ENCODE measurements at places on chromosomes 16 and 17.

DNA sequence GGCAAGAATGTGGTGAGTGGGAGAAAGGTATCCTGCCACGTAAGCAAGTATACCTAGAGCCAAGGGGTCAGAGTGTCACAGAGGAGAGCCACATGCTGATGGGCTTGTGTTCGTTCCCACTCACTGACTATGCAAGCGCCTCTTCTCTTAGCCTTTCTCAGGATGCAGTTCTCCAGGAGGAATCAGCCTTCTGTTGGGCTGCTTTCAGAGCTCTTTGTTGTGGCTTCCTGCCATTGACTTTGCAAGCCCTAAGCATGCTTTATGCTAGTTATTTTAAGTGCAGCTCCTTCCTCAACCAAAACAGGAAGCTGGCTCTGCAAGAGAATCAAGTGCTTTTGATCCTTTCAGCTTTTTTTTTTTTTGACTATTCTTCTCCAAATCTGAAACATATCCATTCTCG is 66.6 kb downstream of the SIAH1 start:
- no peak for DNase-seq

DNA sequence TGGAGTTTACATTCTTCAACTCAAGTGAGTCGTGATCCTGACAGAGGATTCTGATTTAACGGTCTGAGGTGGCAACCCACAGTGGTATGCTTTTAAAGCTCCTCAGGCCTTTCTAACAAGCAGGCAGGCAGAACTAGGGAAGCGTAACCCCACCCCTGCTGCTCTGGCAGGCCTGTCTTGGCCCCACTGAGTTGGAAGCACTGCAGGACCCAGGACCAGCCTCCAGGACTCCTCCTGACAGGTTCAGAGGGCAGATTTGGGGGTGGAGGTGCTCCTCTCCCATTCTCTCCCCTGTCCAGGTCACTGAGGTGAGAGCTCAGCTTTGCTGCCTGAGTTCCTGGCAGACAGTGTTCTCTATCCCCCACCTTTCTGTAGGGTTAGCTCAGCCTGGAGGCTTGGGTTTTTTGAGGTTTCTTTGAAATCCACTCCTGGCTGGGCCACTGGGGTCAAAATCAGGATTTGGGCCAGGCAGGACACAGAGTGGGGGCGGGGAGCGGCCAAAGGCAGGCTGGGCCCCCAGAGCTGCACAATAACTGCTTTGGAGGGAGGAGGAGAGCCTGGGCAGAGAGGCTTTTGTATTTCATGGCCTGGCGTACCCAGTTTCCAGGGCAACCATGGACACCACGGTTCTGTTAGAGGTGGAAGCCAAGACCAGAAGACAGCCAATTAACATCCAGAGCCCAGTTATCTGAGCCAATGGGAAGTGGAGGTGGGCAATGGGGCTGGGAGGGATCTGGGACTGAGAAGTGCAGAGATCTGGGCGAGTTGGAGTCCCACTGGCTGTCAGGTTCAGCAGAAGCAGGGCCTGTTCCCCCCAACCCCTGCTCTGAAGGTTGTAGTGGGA is 9.5 kb downstream of the MRPL27 start:
- no peak for DNase-seq

DNA sequence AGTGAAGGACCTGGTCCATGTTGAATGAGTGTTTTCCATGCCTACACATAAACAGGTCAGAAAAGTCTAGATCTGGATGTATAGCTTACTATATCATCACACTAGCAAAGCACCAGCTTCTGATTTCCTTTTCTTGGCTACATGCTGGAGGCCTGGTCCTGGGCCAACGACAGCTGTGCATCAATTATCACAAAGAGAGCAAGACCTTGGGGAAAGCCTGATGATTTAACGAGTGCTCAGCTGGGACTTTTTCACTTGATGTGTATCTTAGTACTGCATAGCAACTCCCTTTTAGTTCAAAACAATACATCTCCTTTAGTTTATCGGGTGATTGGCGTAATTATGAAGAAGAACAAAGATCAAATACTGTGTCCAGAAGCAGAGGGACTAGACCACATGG is 358.2 kb downstream of the KIF2B start:
- no peak for DNase-seq

- no peak for DNase-seq
These were observed 59.8 kb downstream of the BANP start for GRCh38 chr16:88010968-88011483.

DNA sequence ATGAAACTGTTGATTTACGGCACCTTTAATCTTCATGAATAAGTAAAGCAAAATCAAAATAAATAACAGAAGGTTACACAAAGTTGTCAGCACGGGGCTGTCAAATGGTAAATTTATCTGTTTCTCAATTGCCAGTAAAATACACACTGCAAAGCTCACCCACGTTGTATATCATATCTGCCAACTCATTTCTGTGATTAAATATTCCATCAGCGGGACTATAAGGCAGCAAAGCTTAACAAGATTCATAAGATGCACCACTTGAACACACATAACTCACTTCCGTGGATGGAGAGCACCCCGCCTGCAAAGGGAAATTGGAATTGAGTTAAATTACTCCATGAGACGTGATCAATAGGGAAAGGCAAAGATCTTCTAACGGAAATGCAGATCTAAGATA is 280.0 kb downstream of the RBFOX1 start:
- DNase-seq, result no peak

DNA sequence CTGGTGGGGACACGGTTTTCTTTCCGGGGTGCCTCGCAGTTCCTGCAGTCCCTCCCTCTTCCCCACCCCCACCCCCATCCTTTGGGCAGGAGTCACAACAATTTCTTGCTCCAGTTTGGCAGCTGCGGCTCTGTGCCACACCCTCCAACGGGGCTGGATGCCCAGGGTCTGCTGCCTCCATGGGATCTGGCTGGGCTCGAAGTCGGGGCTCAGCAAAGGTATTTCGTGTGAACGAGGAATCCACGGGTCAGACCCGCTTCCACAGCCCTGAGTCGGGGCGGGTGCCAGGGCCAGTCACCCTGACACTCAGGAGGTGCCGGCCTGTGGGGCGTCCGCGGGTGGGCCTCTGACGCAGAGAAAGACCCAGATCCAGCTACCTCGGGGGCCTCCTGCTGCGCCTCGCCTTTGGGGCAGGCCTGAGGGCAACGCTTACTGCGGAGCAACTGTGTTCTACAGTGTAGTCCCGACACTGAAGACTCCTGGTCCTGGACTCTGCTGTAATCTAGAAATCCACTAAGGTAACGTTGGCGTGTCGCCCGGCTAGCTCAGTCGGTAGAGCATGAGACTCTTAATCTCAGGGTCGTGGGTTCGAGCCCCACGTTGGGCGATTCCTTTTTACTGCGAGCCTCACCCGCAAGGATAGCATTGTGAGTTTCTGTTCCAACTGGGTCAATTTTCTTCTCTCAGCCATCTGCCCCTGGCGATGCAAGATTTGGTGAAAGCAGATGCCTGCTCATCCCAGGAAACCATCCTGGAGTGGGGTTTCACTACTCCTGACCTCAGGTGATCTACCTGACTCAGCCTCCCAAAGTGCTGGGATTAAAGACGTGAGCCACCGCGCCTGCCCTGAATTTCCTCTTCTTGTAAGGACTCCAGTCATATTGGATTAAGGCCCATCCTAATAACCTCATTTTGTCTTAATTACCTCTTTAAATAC is 12.6 kb upstream of the OR1F1 start:
- DNase-seq, result no peak

DNA sequence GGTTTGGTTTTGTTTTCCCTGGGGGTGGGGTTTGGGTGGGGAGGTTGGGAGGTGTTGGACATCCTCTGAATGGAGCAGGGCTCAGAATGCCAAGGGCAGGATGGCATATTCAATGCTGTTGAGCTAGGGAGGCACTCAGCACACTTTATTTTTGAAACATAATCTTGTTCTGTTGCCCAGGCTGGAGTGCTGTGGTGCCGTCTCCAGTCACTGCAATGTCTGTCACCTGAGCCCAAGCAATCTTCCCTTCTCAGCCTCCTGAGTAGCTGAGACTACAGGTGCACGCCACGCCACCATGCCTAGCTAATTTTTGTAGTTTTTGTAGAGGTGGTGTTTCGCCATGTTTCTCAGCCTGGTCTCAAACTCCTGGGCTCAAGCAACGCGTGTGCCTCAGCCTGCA is 186.1 kb downstream of the RPTOR start:
- no peak for DNase-seq

GRCh38 chr17:10229181-10229580 is 30.8 kb upstream of the GAS7 start:
- DNase-seq, result no peak

Data from stimulated activated CD8-positive, alpha-beta memory T cell treated with anti-CD3 and anti-CD28 coated beads, Interleukin-15, amount 100 ng/mL, for 4 hours (primary cell).